ENCODE measurements at places on chromosomes 2 and 18.

GRCh38 chr2:233062451-233062850 is 2.3 kb downstream of the INPP5D start:
- no peak for DNase-seq

DNA sequence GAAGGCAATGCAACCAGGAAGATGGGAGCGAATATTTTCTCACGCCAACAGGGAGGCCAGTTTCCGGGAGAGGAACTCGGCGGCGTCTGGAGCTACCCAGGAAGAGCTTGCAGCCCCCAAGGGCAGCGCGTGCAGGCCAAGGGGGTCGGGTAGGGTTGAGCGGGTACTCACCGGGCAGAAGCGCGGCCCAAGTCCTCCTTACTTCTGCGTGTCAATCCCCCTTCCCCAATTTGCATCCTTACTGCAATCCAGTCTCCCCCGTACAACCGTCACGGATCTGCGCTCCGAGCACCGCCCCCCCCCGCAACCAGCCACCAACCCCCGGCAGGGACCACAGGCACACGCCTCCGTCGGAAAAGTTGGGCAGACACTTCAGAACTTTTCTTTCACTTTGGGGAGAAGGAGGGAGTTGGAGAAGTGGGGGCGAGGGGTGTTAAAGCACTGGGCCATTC is 1.3 kb downstream of the ATP8B1 start:
- DNase-seq = peak; percentile 42

GRCh38 chr2:184030989-184031388 is 567.3 kb upstream of the ZNF804A start:
- no peak for DNase-seq

GRCh38 chr18:69444221-69444620 is 43.5 kb downstream of the DOK6 start:
- DNase-seq = no peak

DNA sequence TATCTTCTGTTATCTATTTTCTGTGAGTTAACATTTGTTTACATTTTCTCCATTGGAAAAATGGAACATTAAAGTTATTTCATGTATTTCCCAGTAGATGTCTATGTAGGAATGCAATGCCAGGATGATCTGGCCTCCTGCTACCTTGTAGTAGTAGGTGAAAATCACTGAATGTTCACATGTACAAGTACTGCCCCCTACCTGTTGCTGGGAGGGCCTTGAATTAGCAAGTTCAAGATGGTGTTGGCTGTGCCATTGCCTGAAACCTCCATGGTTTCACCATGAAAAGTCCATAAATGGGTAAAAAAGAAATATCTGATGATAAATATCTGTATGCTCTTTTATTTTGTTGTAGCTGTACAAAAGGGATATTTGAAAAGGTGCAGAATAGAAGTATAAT is 30.7 kb downstream of the XRCC5 start:
- DNase-seq = peak; percentile 54
